NCI-H226 (cell line): ENCODE measurements at places on chromosomes 11 and 22.

DNA sequence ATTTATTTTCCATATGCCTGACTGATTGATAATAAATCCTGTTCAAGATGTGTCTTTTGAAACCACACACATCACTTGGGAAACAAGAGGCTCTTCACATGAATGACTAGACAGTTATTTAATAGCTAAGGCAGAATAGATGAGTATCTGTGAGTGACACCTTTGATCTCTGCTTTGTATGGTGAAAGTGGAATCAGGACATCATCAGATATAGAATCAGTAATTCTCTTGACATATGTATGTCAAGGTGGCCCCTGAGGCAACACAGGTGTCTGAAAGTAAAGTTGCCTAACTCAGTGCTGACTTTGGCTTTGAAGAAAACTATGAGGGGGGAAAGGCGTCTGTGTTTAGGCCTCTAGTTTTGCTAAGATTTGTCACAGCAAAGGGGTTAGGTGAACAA lies 11.5 kb upstream of the CASP4 start:
- no peak for DNase-seq

DNA sequence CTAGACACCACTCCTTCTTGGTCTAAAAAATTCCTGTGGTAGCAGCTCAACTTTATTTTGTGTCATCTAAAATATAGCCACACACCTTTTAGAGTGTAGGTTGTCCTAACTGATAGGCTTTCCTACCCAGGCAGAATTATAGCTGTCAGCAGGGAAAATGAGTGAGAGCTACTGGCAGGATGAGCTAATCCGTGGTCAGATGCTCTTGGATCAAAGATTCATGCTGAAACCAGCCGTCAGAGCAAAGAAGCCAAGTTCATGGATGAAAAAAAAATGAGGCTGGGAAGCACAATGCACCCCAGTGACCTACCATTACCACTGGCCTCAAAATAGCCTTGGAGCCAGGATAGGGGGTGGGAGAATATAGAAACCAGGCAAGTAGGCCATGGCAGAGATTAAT lies 113.1 kb upstream of the BLID start:
- peak; percentile 30 for DNase-seq

DNA sequence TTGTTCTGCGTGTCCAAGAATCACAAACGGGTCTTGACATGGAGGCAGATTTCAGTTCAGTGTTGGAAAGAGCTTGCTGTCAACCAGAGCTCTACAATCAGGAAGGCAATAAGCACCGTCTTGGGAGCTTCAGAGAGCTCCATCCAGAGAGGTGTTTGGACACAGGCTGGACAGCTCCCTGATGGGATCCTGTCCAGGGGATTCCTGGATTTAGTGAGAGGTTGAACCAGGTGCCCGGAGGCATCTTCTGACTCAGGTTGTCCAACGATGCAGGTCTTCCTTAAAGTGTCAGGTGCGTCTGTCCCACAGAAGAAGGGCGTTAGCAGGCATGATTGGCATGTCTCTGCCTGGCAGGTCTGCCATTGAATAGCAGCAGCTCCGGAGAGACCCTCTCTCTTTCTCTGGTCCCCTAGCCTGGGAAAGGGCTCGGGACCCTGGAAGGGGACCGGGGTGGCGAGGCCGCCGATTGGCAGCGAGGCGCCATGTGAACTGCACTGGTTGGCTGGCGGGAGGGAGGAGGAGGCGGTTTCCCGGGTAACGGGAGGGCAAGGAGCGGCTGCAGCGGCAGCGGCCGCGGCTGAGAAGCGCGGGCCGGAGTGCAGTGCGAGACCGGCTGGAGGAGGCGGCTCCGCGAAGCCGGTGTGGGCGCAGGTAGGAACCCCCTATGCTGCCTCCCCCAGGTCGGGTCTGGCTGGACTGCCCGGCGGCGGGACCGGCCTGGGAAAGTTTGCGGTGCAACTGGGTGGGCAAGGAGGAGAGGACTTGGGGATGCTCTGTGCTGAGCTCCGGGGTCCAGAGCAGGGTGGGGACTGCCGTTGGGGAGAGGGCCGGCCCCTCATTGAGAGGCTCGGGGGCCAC lies 104.1 kb upstream of the E2F8 start:
- peak; percentile 53 for DNase-seq

GRCh38 chr22:23035557-23036277 lies 34.6 kb upstream of the GNAZ start:
- no peak for DNase-seq

DNA sequence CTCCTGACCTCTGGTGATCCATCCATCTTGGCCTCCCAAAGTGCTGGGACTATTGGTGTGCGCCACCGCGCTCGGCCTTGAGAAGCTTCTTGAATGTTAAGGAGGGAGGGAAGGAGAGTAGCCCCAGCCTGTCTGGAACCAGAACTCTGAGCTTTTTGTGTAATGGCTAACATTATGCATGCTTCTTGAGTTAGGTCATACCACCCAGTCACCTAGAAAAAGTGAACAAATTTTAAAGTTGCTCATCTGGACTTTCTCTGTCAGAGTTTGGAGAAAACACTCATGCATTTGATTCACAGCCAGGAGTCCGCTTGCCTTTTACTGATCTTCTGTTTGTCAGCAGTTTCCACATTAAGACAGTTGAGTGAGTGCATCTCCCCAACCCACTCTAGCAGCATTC lies 82.1 kb downstream of the PPP6R3 start:
- peak; percentile 78 for DNase-seq

GRCh38 chr11:44634401-44635281 lies 69.2 kb downstream of the CD82 start:
- DNase-seq, result peak; percentile 79

DNA sequence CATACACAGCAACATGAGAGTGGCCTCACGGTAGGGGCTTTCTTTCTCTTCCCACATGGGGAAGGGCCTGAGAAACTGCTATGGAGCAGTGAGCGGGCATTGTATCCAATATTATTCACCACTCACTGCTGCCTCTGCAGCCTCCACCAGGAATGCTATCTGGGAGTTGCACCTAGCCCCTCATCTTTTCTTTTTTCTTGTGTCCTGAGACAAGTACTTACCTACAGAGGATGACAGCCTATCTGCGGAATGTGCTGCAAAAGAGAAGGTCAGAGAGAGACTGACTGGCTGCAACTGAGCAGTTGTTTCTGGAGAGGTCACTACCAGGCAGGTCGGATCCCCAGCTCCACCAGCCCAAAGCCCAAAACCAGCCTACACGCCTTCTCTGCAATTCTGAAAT lies 52.1 kb upstream of the HTATIP2 start:
- no peak for DNase-seq

- DNase-seq, result no peak
Observed at GRCh38 chr11:69896250-69896649, 77.0 kb upstream of the FGF3 start.

DNA sequence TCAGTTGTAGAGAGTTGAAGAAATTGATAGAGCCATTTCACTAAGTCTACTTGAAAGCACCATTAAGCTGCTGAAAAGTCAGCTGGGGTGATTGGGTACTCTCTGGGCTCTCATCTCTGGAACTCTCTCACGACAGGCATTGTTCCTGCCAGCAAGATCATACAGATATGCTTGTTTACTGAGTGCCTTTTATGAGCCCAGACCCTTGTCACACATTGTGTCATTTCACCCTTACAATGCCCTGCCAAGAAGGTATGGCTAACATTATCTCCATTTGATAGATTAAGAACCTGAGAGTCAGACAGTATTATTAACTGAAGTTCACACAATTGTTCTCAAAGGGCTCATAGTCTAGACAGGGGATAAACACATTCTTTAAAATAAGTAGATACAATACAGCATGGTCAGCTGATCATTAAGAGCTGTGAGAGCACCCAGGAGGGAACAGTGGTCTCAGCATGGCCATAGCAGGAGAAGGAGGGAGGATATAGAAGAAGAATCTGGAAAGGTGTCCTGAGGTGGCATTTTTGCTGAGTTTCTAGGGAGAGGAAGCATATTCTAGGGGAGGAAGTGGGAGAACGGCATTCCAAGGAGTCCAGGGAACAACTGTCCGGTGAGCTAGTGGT lies 580.5 kb downstream of the INSC start:
- no peak for DNase-seq

GRCh38 chr11:115049796-115050195 lies 371.5 kb downstream of the NXPE2 start:
- DNase-seq, result no peak

GRCh38 chr22:46734830-46735453 lies 3.1 kb downstream of the CERK start:
- no peak for DNase-seq

DNA sequence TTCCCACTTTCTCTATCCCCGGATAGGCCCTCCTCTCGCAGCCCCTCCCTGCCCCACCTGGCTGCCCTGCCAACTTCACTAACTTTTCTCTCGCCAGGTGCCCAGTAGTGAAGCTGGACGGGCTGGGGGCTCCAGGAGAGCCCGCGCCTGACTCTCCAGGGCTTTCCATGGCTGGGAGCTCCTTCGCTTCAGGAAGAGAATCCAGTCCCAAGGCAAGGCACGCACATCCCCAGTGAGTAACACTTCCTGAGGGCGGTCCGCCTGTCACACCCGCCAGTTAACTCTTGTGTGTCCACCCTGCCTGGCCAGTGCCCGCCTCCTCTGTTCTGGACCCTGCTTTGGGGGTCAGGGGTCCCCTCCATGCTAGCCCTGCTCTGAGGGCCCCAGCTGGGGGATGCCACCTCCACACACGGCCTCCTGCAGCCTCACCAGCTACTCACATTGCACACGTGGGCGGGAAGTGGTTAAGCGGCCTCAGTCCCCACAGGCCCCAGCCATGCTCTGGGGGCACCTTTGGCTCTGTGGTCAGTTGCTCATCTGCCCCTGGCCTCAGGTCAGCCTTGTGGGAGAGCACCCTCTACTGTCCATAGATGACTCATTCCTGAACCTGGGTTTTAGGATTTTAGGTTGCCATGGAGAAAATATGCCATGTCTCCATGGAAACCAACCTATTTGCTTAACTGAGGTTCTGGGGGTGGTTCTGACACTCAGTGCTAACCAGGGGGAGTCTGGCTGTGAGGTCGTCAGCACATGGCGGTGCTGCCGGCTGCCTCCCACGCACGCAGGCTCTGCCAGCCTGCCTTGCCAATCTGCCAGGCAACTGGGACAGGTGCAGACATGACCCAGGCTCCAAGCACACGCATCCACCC lies at the start of gene RIN1:
Gene RIN1 (minus strand): TSS at position 201 of the 869 bp plus-strand sequence. CDS start 32 bp downstream, at position 169.
- peak; percentile 100 for DNase-seq

DNA sequence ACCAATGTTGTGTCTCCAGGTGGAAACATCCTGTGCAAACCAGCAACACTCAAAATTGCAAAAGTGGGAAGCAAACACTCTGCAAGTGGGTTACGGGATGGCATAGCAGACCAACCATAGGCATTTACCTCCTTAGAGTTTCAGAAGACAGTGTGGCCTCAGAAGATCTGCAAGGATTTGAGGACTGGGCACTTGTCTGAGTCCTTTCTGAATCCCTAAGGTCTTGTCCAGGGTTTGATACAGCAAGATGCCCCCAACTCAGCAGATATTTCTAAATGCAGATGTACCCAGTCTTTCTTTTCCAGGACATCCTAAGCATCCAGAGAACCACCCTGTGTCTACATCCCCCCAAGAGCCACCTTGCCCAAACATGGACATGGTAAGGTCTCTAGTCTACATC lies 51.7 kb upstream of the SHANK2 start:
- DNase-seq, result no peak

DNA sequence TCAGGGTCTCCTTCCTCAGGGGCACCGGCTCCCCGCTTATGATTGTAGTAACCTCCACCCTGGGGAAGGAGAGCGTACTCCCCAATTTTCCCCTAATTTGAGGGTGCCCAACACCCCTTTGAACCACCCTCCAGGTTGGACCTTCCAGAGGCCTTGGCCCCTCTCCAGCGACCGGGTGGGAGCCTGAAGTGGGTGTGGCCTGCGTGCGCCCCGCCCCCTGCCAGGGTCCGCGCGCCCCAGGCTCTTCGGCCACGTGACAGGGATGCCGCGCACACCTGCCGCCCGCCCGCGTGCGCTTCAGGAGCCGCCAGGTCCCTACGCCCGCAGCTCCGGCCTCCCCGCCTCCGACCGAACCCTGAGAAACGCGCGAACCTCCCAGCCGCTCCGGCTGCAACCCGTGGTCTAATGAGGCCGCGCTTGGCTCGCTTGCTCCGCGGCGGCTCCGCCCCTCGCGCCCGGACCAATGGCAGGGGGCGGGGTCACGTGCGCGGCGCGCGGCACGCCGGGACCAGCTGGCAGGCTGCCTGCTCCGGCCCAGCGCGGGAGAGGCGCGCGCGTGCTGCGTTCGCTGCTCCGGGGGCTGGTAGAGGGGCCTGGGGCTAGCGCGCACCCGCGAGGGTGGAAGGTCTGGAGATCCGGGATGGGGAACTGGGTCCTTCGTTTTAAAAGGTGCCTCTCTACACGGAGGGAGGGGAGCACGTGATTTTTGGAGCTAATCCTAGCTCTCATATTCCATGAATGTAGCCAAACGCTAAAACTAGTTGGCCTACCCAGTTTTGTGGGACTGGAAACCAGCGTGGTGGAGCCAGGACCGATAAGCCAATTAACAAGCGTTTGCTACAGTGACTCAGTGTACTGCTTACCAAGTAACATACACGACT lies at the start of gene FOXRED2:
Gene FOXRED2 (minus strand): TSS at position 404 of the 881 bp plus-strand sequence. CDS start 618 bp downstream, outside the sequence.
- peak; percentile 60 for DNase-seq

DNA sequence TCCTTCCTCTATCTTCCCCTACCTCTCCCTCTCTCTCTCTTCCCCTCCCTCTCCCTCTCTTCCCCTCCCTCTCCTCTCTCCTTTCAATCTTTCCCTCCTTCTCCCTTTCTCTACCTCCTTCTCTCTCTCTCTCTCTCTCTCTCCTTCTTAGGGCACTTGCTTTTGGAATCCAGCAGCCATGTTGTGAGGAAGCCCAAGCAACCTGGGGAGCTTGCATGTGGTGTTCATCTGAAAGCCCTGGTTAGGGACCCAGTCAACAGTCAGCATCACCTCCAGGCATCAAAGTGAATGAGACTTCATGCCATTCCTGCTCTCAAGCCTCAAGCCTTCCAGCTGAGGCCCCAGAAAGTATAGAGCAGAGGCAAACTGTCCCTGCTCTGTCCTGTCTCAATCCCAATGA lies 65.6 kb upstream of the SHISAL1 start:
- no peak for DNase-seq

DNA sequence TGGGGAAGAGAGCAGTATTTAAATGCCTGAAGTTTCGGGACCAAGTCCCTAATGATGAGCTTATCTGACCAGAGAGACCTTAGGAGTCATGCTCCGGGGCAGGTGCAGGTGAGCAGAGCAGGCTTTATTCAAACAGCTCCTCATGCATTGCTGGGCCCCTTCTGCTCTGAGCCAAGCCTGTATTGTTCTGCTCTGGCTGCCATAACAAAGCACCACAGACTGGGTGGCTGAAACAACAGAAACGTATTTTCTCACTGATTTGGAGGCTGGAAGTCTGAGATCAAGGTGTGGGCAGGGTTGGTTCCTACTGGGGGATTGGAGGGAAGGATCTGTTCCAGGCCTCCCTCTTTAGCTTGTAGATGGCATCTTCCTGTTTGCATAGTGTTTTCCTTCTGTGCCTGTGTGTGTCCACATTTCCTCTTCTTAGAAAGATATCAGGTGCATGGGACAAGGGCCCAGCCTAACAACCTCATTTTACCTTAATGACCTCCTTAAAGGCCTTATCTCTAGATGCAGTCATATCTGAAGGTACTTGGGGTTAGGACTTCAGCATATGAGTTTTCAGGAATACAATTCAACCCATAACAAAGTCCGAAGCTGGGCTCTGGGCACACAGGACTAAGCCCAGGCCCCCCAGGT lies 97.1 kb upstream of the PARVA start:
- DNase-seq, result no peak
